ENCODE measurements at places on chromosomes 1 and 21.
A peak's percentile ranks its signal among the peaks of the same experiment; 100 is the strongest.

DNA sequence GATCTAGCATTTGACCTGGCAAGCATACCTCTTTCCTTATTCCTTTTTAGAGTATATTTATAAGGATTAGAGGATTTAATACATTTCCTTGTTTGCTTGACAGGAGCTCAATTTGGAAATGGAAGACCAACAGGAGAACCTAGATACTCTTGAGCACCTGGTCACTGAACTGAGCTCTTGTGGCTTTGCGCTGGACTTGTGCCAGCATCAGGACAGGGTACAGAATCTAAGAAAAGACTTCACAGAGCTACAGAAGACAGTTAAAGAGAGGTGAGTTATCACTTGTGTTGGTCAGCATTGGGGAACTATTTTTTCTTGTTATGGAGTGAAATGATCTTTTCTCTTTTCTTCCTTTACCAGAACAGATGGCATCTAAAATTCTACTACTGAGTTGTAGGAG, 123.4 kb upstream of the BMP8A start:
- no peak for DNase-seq

DNA sequence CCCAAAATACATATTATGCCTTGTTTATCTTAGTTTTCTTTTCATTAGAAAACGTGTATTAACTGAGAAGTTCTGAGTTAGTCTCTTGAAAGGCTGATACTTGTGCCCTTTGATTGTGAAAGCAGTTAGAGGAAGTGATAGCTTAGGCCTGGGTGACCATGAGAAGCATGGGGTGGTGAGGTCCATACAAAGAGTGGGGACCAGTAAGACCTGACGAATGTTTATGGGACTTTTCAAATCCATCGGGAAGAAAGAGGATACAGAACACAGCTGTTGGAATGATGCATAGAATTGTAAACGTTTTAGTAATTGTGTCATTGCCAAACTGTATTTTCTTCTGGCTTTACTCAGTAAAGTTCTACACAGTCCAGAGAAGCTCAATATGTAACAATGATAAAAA, 259.8 kb downstream of the LMO4 start:
- DNase-seq = no peak

DNA sequence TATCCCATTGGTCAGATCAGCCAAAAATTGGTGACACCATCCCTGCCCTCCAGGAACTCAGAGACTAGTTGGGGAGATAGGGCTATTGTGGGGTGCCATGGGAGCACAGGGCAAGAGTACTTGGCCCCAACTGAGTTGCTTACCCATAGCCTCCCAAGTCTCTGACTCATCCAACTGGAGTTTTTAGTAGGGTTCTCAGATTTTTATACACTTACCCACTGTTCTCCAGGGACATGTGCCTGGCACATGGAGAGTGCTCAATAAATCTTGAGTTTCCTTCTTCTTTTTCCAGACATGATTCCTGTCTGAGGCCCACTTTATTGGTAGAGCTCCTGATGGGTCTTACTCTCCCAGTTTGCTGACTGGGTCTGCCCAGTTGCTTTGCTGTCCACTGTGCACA, 56.7 kb downstream of the OVGP1 start:
- DNase-seq = no peak

DNA sequence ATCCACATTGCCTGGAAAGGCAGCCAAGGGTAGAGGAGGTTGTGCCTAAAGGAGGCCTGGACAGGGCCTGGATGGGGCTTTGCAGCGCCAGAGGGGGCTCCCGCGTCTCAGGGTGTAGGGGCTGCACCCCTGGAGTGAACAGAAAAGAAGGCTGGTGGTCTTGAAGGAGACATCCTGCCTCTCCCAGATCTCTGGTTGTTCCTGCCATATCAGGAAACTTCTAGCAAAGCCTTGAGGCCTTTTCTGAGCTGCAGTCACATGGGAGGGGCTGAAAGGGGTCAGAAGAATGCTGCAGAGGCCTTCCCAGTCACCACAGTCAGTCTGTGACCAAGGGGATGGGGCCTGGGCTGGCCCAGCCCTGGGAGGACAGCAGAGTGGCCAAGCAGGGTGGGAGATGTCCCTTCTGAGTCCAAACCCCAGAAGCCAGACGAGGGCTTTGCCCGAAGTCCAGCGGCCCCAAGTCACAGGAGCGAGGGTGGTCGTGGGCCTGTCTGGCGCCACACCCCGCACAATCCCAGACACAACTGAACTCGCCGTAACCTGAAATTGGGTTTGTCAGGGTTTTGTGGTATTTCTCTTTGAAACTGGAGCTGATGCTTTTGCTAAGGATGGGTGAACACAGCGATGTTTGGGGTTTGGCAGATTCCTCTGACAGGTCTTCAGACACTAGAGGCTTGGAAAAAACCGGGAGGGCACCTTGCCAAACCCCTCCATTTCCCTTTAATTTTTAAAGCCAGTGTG, 29.6 kb downstream of the SIM2 start:
- no peak for DNase-seq

- DNase-seq = peak; percentile 5
Observed at GRCh38 chr21:17513214-17514123, 626 bp downstream of the CXADR start.

DNA sequence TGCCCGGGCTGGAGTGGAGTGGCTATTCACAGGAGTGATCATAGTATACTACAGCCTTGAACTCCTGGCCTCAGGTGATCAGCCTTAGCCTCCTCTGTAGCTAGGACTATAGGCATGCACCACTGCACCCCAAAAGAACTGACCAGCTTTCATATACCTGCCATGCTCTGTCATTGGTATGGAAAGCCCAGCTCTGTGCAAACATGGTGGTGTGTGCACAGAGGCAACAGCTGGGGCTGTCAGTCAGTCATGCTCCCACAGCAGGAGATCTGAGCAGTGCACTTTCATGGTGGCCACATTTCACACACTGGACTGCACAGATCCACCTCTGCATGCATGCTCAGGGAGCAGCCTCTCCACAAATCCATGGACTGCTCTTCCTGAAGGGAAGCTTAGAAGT, 8.8 kb upstream of the JAK1 start:
- DNase-seq = no peak

- no peak for DNase-seq
Observed at GRCh38 chr1:54577612-54578011, 29.6 kb downstream of the ACOT11 start.

DNA sequence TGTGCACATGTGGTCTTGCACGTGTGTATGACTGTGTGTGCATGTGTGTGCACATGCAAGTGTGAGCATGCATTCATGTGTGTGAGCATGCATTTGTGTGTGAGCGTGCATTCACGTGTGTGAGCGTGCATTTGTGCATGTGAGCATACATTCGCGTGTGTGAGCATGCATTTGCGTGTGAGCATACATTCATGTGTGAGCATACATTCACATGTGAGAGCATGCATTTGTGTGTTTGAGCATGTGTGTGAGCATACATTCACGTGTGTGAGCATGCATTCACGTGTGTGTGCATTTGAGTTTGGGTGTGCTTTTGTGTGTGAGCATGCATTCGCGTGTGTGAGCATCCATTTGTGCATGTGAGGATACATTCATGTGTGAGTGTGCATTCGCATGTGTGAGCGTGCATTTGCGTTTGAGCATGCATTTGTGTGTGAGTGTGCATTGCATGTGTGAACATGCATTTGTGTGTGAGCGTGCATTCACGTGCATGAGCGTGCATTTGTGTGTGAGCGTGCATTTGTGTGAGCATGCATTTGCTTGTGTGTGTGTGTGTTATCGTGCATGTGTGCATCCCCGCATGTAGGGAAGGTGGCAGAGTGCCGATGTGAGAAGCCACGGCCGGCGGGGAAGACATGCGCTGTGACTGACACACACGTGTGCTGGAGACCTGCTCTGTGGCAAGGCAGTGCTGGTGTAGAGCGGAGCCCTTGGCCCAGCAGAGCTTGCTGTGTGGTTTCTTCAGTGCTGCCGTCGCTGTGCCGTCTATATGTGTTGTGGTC, 18.2 kb downstream of the ITGB2 start:
- DNase-seq = no peak

DNA sequence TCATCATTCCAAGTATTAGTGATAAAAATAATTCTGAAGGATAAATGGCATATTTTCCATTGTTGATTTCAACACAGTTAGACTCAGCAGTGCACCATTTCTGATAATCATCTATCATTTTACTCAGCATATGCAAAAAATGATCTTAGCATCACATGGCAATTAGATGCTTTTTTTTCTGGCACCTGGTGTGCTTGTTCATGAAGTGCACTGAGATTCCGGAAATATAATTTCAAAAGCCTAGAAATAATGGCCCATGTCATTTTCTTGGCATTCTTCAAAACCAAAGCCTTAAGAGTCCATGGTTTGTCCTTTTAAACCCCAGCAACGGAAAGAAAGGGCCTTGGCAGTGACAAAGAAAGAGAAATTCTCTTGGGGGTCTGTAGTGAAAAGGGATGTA, 278.8 kb downstream of the KIF26B start:
- no peak for DNase-seq

- no peak for DNase-seq
Observed at GRCh38 chr1:218983848-218984247, 189.8 kb upstream of the LYPLAL1 start.

DNA sequence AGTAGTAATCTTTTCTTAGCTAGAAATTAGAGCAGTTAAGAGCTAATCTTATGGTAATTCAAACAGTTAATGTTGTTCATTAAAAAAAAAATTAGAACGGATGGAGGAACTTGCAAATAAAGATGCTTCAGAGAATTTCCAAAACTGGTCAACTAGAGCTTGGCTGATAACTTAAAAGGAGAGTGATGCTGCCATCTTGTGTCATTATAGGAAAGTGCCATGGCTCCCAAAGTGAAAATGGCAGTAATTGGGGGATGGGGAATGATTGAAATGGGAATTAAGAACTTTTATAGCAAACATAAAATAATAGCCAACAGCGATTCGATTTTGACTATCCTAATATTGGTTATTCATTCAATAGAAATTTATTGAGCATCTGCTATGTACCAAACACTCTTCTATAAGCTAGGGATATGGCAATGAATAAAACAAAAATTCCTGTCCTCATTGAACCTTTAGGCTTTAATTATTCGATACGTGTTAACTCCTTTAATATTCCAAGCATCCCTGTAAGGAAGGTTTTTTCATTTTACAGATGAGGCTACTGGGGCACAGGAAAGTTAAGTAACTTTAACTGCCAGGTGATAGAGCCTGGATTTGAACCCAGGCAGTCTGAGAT, 5.7 kb upstream of the PLPP3 start:
- DNase-seq = no peak

DNA sequence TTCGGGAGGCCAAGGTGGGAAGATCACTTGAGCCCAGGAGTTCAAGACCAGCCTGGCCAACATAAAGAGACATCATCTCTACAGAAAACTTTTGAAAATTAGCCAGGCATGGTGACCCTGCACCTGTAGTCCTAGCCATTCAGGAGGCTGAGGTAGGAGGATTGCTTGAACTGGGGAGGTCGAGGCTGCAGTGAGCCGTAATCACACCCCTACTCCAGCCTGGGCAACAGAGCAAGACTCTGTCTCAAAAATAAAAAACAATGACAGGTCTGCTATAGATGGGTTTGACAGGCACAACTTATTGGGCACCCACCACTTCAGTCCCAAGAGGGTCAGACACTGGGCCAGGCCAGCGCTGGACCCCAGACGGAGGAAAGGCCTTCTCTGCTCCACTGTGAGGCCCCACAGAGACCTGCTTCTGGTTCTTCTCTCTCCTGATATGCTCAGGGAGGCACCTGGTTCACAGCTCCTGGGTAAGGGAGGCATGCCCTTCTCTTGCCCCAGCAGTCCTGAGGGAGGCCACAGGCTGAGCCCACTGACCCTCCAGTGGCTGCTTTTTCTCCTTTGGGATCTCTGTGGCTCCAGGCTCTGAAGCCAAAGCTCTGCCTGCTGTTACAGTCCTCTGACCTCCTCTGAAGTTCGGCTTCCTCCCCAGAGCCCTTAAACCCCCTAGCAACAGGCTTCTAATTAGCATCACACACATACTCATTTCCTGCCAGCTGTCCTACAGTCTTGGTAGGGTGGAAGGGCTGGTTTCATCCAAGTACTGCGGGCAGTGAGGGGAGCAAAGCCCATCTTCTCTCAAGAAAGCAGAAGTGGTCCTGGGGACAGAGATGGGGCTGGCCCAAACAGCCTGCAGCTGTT, 14.4 kb downstream of the S100A16 start:
- DNase-seq = no peak

DNA sequence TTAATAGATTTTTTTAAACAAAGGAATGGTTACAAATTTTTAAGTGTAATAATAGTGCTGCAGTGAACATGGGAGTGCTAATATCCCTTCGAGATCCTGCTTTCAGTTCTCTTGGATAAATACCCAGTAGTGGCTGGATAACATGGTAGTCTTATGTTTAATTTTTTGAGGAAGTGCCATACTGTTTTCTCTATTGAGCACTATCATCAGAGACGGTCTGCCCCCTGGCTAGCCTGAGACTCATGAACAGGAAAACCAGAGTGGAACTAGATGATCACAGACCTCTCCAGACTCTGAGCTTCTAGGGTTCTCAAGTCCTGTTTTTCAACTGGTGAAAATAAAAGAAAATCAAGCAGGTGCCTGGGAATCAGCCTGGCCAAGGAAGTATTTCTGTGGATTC, 97.3 kb upstream of the MARK1 start:
- DNase-seq = no peak

DNA sequence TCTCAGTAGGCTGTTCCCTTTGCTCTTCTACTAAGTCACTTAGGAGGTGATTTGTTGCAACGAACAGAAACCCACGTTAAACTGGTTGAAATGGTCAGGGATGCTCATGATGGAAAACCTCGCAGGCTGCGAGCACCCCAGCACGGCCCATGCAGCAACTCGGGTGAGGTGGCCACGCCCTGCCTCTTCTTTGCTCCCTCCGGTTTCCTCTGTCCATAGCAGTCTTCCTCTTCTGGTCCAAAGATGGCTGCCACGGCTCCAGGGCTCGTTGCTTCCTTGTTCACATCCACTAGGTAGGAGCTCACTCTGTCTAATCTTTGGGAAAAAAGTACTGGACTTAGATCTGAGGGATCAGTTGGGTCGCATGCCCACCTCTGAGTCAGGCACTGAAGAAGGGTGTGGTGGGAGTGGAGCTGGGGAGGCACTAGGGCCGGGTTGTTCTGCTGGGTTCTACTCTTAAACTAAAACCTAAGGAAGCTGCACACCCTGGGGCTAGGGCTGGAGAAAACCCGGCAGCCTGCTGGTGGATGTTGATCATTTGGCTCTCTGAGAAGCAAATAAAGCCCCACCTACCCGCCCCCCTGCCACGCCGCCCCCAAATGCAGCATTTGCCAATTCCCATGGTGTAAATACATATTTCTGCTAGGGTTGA, 31.0 kb downstream of the KAZN start:
- no peak for DNase-seq

DNA sequence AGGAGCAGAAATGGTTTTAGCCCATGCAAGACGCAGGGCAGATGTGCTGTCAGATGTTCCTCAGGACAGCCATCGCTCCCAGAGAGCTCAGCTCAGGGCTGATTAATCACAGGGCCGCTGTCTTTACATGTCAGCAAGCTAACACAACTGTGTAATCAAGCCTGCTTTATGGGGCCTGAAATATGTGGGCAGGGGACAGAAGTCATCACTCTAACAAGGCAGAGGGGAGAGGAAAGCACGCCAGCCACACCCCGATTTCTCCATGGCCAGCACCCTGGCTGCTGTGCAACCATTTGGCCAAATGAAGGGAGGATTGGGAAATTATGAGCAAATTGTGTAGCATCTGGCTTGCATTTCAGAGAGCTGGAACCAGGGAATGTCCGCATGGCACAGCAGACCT, 368.8 kb downstream of the NPHP4 start:
- DNase-seq = no peak
